ENCODE measurements at places on chromosomes 5 and 9.

- DNase-seq = no peak
Measured at GRCh38 chr9:131720330-131720729, 19.5 kb downstream of the RAPGEF1 start.

GRCh38 chr5:107470295-107470582, 200.5 kb downstream of the EFNA5 start:
- no peak for DNase-seq

DNA sequence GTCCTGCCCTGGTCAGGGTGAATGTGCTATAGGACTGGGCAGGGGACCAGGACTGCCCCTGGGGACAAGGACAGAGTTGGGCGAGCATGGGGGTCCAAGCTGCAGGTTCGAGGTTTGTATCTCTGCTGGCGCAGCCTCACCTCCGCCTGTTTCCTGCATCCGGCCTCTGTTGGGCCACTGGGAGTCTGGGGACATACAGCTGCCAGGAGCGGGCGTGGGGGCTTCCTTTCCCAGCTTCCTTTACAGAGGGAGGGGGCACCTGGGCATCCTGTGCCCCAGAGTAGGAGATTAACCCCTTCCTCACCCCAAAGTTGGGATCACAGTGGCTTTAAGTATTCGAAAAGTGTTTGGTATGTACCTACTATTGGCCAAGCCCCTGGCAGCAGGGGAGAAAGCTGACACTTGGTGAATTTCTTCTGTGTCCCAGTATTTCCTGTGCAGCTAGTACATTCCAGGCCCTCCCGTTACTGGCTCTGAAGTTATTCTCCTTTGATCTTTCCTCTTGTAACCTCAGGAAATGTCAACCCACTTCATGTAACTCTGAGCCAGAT, 19.0 kb downstream of the OLFML2A start:
- DNase-seq = no peak

DNA sequence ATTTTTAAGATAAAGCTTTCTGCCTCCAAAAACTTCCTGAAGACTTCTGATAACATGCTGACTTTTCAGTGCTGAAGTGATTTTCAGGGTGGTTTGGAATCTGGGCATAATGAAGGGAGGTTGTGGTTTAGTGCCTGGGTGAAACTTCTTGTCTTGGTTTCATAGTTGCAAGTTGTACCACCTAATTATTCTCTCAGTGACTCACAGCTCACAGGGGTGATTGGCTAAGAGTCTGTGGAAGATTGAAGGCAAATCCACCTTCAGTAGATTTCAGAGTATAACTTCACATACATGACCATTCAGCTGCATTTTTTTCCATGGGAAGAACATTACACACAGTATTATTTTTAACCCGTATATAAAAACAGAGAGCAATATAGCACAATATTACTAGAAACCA, 199.9 kb downstream of the PTTG1 start:
- DNase-seq = no peak

GRCh38 chr5:148000036-148000435, 63.7 kb upstream of the SPINK5 start:
- DNase-seq = no peak

DNA sequence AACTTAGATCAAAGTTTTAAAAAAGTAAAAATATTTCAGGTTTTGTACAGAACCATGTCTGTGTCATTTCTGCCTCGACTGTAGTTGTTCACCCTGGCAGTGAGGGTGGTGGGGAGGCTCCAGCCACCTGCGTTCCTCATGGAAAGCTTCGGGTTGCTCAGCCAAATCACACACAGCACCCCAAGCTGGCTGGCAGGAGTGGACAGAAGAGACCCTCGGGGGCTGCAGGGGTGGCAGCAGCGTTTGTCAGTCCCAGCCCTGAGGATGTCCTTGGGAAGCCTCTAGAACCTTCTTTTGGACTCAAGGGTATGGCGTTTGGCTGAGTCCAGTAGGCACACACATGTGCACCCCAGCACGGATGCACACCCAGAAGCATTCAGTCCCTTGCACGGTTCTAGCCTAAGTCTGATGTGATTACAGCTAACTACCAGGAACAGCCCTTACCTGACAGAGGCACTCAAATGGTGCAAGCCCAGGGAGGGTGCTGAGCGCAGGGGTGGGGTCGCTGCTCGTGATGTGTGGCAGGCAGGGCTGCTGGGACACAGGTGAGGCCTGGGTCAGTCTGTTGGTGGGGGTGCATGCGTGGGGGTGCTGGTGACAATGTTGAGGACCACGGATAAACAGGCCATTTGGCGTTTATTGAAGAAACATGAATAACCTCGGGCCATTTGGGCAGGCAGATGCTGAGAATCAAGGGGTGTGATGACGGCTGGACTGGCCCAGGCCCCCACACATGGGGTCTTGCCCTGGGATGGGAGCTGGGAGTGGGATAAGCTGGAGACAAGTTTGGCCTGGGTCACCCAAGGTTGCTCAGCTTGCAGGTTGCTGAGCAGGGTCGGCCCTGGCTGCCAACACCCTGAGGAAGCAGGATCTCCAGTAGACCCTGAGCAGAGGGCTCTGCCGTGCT, 103.4 kb downstream of the PHF2 start:
- DNase-seq = no peak

DNA sequence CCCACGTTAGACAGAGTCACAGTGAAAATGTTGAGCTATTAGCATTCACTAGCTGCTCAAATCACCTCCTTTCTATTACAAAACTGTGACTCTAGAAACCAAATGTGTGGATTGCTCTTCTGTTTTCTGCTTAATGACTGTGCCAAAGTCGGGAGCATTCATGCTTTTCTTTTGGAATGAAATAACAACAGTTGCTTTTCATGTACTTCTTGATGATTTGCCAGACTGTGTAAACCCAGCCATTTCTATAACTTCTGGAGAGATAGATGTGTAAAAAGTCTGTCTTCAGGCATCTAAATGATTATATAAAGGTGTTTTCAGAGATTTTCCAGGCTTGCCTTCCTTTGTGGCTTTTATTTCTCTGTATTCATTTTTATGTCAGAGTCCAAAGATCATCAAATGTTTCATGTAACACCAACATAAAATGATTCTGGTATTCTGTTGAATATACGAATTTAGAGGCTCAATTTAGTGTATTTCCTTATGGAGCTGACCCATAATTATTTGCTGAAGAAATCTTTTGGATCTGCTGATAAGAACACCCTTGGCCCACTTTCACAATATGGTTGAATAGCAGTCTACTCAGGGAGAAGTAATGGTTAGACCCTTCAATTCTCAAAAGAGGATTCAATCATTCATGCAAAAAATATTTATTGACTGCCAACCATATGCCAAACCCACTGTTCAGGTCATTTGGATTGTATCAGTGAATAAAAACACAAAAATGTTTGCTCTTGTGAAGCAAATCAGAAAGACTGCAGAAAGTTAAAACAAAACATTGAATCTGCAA, 581.2 kb downstream of the CDH18 start:
- DNase-seq = no peak

DNA sequence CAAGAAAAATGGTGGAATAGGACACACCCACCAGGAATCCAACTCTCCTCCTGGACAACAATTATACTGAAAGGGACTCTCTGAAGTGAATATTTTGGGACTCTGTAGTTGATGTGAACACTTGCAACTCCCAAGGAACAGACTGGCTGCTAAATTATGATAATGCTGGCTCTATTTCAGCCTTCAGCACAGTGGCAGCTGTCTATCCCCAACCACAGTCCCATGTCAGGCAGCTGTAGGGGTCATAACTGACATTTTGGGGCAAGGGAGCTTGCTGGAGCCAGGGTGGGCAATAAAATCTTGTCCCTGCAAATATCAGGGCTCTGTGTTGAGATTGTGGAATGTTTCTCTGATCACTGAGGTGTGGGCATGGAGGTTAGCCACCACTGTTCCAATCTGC, 14.2 kb downstream of the SPATA31E1 start:
- DNase-seq = no peak
